ENCODE measurements at places on chromosomes 3 and 15.

- H3K4me3 ChIP-seq, result no peak overlapping the region
- no peak overlapping the region for H3K27ac ChIP-seq
- no peaks in the 10 kb centered on the region for H3K27me3 ChIP-seq
- peaks cover 37% of the 10 kb centered on the region for H3K36me3 ChIP-seq
These were observed 117.9 kb downstream of the LRRC28 start for GRCh38 chr15:99369196-99369595.

DNA sequence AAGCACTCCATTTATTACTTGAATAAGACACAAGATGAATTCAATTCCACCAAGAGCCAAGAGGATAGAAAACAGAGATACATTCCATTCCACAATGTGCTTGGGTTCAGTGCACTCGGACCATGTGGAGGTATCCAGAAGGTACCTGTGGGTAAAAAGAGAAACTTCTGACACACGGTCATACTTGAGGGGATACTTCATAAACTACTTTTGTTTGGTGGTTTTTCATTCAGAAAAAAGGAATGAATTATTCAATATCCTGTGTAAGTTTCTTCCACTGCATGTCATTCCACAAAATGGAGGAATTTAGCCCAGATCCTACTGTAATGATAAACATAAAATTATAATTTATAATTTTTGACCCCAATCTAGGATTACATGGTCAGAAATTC, 5.7 kb downstream of the TM4SF1 start:
- H3K4me3 ChIP-seq, result no peak overlapping the region
- peaks cover 20% of the 10 kb centered on the region for H3K27me3 ChIP-seq
- H3K36me3 ChIP-seq, result no peaks in the 10 kb centered on the region
- H3K4me1 ChIP-seq, result peaks cover 8% of the 10 kb centered on the region
- no peak overlapping the region for H3K27ac ChIP-seq

- no peak overlapping the region for H3K27ac ChIP-seq
- no peaks in the 10 kb centered on the region for H3K36me3 ChIP-seq
- H3K27me3 ChIP-seq, result no peaks in the 10 kb centered on the region
These were observed 56.0 kb upstream of the DYNC1LI1 start for GRCh38 chr3:32626631-32627030.

- H3K27me3 ChIP-seq, result no peaks in the 10 kb centered on the region
- peaks cover 13% of the 10 kb centered on the region for H3K4me1 ChIP-seq
- no peak overlapping the region for H3K4me3 ChIP-seq
These were observed 85.0 kb downstream of the CCNL1 start for GRCh38 chr3:157074981-157075380.

- no peak for DNase-seq
- no peaks in the 10 kb centered on the region for H3K4me1 ChIP-seq
- H3K27me3 ChIP-seq, result no peaks in the 10 kb centered on the region
- no peak overlapping the region for H3K27ac ChIP-seq
These were observed 13.1 kb upstream of the RPL35A start for GRCh38 chr3:197936819-197937384.

DNA sequence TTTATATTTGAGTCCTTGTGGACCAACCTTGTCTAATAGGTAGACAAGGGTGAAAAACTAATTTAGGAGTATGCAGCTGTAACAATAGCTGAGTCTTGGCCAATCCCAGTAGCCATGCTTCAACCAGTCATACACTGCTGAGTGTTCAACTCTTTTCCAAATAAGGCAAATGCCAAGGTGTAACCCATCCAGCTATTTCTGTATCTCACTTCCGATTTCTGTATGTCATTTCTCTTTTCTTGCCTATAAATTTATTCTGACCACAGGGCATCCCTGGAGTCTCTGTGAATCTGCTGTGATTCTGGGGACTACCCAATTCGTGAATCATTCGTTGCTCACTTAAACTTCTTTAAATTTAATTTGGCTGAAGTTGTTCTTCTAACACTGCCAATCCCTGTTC, 93.2 kb downstream of the MAGI1 start:
- peaks cover 12% of the 10 kb centered on the region for H3K27me3 ChIP-seq
- H3K4me3 ChIP-seq, result no peak overlapping the region
- no peak overlapping the region for H3K27ac ChIP-seq
- no peaks in the 10 kb centered on the region for H3K36me3 ChIP-seq
- no peaks in the 10 kb centered on the region for H3K4me1 ChIP-seq

GRCh38 chr15:84006421-84006820, 229.2 kb upstream of the GOLGA6L4 start:
- H3K36me3 ChIP-seq, result no peaks in the 10 kb centered on the region
- H3K27ac ChIP-seq, result no peak overlapping the region
- no peak overlapping the region for H3K4me3 ChIP-seq
- no peak for DNase-seq
- H3K4me1 ChIP-seq, result no peaks in the 10 kb centered on the region

DNA sequence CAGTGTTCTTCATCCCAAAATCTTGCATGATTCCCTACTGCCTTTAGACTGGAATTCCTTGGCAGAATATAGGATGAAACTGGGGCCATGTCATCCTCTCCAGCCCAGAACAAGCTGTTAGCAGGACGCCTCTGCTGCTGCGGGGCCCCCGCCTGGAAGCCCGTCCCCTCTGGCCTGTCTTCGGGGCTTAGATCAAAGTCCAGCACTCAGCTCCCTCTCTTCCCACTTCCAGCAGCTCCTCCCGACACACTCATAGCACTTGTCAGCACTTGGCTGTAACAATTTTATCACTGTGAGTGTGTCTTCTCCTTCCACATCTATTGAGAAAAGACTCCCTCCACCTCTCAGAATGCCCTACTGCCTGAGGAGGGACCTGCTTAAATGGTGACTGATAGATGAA, 112.0 kb upstream of the HACD2 start:
- no peak for DNase-seq
- no peaks in the 10 kb centered on the region for H3K4me1 ChIP-seq
- no peak overlapping the region for H3K27ac ChIP-seq

DNA sequence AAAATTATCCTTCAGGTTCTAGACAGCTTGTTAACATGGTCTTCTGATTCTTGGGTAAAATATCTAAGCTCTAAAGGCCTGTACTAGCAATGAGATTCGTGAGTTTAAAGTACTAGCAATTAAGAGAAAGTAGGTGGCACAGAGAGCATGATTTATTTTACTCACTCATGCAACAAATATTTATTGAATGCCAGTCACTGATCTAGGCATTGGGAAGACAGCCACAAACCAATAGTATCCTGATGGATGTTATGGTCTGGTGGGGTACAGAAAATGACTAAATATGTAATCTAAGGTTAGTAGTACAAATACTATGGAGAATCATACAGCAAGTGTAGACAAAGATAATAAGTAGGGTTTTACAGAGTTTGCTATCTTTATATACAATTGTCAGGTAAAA, 751.3 kb downstream of the ZNF385D start:
- no peaks in the 10 kb centered on the region for H3K36me3 ChIP-seq
- no peaks in the 10 kb centered on the region for H3K27me3 ChIP-seq
- no peak overlapping the region for H3K4me3 ChIP-seq
- no peak overlapping the region for H3K27ac ChIP-seq
- no peak for DNase-seq
- H3K4me1 ChIP-seq, result no peaks in the 10 kb centered on the region

DNA sequence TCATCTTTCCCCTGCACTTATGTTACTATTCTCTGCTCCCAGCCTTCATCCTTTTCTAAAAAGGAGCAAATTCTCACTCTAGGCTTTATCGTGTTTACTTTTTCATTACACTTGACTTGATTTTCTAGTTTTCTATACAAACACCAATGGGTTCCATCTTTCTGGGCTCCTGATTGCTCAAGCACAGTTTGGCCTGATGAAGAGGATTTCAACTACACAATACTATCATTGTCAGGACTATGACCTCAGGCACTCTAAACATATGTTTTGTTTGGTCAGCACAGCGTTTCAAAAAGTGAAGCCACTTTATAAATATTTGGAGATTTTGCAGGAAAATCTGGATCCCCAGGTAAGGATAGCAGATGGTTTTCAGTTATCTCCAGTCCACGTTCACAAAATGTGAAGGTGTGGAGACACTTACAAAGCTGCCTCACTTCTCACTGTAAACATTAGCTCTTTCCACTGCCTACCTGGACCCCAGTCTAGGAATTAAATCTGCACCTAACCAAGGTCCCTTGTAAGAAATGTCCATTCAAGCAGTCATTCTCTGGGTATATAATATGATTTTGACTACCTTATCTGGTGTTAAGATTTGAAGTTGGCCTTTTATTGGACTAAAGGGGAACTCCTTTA, 86.2 kb downstream of the TGFBR2 start:
- H3K4me1 ChIP-seq, result peaks cover 87% of the 10 kb centered on the region
- H3K4me3 ChIP-seq, result no peak overlapping the region
- no peaks in the 10 kb centered on the region for H3K27me3 ChIP-seq
- peak overlapping the region; percentile 88 for H3K27ac ChIP-seq

GRCh38 chr3:50423543-50423942, 64.2 kb upstream of the TMEM115 start:
- no peaks in the 10 kb centered on the region for H3K27me3 ChIP-seq
- H3K4me1 ChIP-seq, result peaks cover 3% of the 10 kb centered on the region
- no peak for DNase-seq

- H3K27me3 ChIP-seq, result no peaks in the 10 kb centered on the region
- H3K4me1 ChIP-seq, result no peaks in the 10 kb centered on the region
- no peaks in the 10 kb centered on the region for H3K36me3 ChIP-seq
These were observed 312.2 kb downstream of the CNTN3 start for GRCh38 chr3:74302281-74302680.

DNA sequence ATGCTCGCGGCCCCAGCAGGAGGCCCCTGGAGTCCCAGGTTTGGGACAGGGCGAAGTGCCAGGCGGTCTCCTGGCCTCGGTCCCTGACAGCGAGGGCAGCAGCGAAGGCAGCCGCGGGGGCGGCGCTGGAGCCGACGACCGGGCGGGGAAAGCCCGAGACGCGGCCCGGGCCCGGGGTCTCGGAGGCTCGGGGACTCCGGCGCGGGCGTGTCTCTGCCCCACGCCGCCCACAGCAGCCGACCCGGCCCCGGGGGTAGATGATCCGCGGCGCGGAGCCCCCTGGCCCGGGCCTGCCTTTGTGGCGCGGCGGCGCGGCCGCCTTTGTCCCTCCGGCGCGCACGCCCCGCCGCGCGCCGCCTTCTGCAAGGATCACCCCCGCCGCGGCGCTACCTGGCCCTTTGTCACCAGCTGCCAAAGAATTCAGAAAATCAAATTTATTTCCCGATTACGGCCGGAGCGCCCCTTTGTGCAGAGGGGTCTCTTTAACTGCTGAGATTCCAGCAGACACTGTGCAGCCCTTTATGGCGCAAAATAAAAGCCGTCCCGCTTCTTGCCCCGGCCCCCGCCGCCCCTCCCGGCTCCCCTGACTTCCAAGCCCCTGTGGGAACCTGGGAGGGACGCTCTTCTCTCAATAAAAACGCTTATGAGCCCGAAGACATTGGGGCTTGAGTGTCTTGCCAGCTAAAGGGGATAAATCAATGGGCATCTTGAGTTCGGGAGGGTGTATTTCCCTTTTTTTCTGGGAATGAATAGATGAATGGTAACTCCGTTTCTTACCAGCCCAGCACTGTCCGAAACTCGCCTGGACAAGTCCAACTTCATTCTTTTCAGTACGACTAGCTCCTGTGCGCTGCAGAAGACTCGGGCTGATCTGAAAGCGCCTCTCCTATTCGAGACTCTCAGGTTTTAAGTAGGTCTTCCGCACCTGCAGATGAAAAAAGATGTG, 68.4 kb downstream of the HES1 start:
- peaks cover 56% of the 10 kb centered on the region for H3K27me3 ChIP-seq
- no peaks in the 10 kb centered on the region for H3K36me3 ChIP-seq
- no peak overlapping the region for H3K27ac ChIP-seq
- H3K4me3 ChIP-seq, result peak overlapping the region; percentile 64
- H3K4me1 ChIP-seq, result peaks cover 15% of the 10 kb centered on the region

DNA sequence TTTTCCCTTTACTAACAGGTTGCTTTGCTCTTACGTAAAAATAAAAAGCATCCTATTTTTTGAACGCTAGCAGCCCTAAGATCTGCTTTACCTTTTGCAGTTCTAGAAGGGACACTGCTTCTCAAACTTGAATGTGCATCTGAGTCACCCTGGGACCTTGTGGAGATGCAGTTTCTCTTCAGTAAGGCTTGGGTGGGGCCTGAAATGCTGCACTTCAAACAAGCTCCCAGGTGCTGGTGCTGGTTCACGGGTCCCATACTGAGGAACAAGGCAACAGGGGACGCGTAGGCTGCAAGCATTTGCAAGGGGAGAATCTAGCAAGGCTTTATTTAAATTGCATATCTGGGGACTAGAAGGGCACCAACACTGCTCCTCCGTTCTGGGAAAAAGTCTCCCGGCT, 30.0 kb downstream of the MB21D2 start:
- H3K4me3 ChIP-seq, result no peak overlapping the region
- peaks cover 13% of the 10 kb centered on the region for H3K27me3 ChIP-seq
- no peak overlapping the region for H3K27ac ChIP-seq
- H3K36me3 ChIP-seq, result peaks cover 11% of the 10 kb centered on the region
- no peak for DNase-seq

DNA sequence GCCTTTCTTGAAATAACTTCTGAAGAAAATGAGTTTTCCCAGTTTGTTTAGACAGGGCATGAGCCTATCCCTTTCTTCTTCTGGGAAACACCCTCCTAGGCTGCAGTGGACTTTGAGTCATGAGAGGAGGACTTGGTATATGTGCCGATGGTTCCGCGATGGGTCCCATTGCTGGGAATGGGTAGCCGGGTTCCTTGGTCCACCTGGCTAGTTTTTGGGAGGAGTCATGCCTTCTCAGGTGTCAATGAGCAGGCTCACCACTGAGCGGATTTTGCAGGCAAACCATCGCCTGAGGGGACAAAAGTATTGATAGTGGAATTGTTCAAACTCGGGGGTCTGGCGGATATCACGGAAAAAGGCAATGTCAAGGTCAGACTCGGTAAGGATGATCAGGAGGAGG, 46.8 kb downstream of the WDR76 start:
- H3K4me3 ChIP-seq, result no peak overlapping the region
- no peaks in the 10 kb centered on the region for H3K27me3 ChIP-seq
- no peaks in the 10 kb centered on the region for H3K4me1 ChIP-seq
- no peak overlapping the region for H3K27ac ChIP-seq

DNA sequence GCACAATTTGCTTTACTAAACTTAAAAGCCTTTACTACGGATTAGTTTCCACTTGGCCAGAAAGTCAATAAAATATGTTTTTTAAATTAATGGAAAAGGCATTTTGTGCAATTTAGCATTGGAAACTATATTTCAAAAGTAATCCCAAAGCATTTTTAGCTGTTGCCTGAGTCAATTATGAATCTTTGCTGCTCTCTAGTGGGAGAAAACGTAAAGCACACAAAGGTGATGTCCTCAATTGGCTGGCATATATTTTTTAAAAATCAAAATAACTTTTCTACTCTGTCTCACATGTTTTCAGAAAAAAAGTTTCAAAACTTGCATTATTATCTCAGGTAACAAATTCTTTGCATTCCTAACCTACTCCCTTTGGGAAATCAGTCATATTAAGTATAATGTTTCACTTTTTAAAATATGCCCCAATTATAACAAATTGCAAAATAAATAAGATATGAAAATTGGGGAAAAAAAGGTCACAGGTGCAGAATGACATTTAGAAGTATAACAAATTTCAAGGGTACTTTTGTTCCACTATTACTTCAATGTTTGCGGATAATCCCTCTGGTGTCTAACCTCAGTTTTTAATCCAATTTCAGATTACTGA, 47.2 kb upstream of the TEX55 start:
- H3K27ac ChIP-seq, result no peak overlapping the region
- no peak for DNase-seq
- no peaks in the 10 kb centered on the region for H3K27me3 ChIP-seq
- H3K4me3 ChIP-seq, result no peak overlapping the region

- DNase-seq, result peak; percentile 6
- no peak overlapping the region for H3K27ac ChIP-seq
- H3K4me1 ChIP-seq, result peaks cover 3% of the 10 kb centered on the region
- no peak overlapping the region for H3K4me3 ChIP-seq
These were observed 176.5 kb upstream of the PFN2 start for GRCh38 chr3:150146991-150147761.

Data from activated naive CD8-positive, alpha-beta T cell treated with anti-CD3 and anti-CD28 coated beads for 36 hours (primary cell).